Renal cortical epithelial cell (primary cell): ENCODE measurements at places on chromosomes 12 and 14. TPM values are rescaled to one million over a fixed set of nuclear protein-coding genes. Genes with fewer than 3 reads are reported as not detected.

Gene PLEKHG7
- total RNA-seq, result 0.10 and 0.17 TPM in 2 replicates

Gene ANKRD33
- total RNA-seq, result not detected in 2 replicates

Gene LARP4
- total RNA-seq, result 34.7 and 61.2 TPM in 2 replicates

Gene AQP2
- total RNA-seq, result 0.30 TPM in 1 of 2 replicates, not detected in the other

Gene LUM
- total RNA-seq, result 31.9 and 39.1 TPM in 2 replicates

Gene SCN8A
- total RNA-seq, result 1.0 and 1.1 TPM in 2 replicates

Gene ASCL1
- not detected in 2 replicates for total RNA-seq

Gene PTPRO
- 0.45 and 0.69 TPM in 2 replicates for total RNA-seq

Gene KRT78
- total RNA-seq, result not detected in 2 replicates

Gene TCP11L2
- 30.2 and 48.3 TPM in 2 replicates for total RNA-seq

Gene SLC7A7
- total RNA-seq, result 12.7 and 18.4 TPM in 2 replicates

Gene RASSF9
- total RNA-seq, result 0.69 and 5.0 TPM in 2 replicates

Gene KRT2
- not detected in 2 replicates for total RNA-seq

Gene IL31
- total RNA-seq, result not detected in 2 replicates
